ENCODE measurements at places on chromosomes 2 and 18.

DNA sequence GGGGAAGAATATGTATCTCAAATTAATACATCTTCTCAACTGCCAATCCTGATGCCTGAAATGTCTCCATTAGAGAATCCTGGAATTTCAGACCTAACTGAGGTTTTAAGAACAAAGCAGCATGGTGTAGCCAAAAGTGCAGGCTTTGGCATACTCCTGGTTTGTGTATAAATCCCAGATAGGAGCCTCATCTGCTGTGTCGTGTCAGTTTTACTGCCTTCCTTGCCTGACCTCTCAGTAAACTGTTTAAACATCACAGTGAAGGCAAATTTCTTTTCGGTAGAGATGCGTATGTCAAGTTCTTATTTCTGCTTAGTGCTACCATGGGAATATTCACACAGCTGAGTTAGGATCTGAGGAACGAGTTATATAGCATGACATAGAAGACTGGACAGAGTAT, 7.3 kb downstream of the SCG2 start:
- DNase-seq, result no peak

DNA sequence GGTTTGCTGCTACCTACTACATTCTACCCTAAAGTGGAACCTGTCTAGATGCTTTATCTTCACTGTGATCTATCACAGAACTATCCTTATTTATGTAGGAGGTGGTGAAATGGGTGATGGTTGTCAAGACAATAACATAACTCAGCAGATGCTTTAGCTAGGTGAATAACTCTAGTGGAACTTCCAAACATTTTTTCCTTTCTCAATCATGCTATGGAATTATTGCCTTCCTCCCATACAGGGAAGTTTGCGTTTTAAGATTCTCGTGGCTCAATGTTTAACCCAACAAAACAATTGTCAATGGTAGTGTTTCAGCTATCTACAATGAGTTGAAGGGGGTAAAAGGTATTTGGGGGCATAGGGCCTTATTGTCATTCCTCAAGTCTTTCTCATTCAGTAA, 82.6 kb upstream of the GLI2 start:
- no peak for DNase-seq

GRCh38 chr18:808086-808485, 4.0 kb downstream of the YES1 start:
- no peak for DNase-seq

DNA sequence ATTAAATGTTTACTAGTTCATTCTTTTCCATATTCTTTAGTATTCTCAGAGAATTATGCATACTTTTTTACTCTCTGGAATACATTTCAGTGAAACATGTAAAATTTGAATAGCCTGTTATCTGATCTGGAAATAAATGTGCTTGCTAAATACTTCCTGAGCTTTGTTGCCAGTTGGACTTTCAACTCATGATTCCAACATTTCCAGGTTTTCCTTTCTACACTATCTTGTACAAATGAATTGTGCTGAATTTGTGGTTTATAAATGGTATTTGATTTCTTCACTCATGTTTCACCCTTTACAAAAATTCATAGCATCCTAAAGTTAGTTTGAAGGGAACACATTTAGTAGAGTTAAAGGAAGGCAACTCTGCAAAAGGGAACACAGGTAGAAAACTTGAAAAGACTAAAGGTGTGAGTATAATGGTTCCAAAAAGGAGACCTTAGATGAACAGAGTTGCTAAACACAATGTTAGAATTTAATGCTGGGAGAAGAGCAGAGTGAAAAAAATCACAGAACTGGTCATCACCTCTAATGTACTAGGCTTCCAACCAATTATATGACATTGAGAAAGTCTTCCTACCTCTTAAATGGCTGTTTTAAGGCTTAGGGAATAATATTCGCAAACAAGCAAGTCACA, 28.6 kb downstream of the SYT4 start:
- no peak for DNase-seq

- DNase-seq, result no peak
Measured at GRCh38 chr2:29389686-29390085, 274.5 kb downstream of the CLIP4 start.

DNA sequence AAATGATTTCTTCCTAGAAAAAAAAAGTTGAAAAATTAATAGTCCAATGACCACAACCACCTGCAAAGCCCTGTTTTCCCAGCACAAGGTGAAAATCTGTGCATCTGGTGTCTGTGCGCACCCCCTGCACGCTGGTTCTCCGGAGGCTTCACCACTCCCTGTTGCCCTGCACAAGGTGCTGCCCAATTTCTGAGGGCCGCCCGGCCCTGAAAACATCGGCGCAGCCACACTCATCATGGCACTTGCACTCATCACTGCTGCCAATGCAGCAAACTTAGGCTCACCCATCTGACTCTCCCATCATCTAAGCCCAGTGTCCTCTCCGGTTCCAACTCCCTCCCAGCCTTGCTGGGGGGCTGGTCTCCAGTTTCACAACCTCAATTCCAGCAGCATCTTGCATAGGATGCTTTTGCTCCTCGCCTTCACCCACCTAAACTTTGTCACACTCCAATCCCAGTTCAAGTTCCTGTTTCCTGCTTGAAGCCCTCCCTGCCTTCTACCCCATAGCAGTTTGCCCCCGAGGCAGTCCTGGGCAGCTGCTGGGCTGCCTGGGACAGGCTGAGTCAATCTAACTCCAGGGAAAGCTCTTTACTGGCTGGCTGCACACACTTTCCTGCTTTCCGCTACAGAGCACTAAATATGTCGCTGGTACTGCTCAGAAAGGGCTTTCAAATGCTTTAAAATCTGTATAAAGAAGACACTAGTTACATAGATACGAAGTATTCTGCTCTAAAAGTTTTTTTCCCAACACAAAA, 522.5 kb upstream of the ID2 start:
- no peak for DNase-seq

DNA sequence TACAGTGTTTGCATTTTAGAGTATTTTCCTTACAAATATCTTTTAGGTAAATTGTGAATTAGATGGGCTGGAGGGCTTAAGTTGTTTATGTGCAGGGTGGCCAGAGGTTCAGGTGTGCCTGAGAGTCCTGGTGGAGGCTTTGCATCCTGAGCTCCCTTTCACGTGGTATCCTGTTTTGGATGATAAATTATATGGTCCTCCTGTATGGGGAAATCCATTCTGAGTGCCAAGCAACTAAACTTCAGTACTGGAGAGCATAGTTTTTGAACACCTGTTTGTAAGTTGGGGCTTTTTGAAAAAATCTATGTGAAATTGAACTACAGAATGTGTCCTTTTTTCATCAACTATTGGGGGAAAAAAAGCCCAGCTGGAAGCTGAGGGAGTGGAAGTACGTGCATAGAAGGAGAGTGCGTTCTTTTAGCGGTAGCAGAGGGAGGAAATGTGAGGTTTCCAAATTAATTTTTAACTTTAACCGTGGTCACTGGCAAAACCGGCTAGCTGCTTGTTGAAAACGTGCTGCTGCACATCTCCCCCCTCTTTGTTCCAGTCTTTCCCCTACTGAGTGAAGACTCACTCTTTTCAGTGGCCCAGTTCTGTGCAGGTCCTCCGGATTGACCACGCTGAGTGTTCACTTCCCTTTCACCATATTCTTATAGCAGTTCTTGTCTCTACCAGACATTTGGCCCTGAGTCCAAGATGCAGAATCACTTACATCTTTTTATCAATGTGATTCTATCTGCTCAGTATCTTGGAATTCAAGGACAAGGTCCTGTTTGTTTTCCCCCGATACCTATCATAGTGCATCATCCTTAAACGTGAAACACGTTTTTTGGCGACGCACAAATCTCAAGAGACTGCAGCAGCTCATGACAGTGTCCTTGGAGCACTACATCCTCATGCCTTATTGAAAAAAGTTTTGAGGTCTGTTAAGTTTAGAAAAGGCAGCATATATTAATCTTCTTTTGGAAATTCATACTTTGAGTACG, 15.3 kb downstream of the CNOT11 start:
- DNase-seq, result no peak

DNA sequence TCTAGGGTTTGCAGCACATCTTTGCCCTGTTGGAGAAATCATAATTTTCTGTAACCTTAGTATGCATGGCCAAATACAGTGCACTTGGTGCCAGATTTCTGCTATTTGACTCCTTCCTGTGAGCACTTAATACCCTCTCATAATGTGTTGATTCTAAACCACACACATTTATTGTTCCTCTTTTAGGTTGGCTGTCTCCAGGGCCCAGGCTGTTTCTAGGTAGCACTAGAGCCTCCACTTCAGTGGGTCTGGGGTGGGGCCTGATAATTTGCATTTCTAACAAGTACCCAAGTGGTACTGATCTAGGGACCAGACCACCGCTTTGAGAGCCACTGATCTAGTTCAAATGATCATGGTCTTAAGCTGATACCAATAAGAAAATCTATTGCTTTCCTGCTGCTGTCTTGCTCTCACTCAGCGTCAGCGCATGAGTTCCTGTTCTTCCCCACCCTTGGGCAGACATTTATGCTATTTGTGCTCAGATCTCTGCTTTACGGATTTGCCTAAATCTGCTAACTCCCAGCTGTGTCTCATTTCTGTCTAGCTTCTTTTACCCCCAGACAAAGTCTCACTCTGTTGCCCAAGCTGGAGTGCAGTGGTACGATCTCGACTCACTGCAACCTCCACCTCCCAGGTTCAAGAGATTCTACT, 7.4 kb downstream of the PTRHD1 start:
- DNase-seq, result no peak

DNA sequence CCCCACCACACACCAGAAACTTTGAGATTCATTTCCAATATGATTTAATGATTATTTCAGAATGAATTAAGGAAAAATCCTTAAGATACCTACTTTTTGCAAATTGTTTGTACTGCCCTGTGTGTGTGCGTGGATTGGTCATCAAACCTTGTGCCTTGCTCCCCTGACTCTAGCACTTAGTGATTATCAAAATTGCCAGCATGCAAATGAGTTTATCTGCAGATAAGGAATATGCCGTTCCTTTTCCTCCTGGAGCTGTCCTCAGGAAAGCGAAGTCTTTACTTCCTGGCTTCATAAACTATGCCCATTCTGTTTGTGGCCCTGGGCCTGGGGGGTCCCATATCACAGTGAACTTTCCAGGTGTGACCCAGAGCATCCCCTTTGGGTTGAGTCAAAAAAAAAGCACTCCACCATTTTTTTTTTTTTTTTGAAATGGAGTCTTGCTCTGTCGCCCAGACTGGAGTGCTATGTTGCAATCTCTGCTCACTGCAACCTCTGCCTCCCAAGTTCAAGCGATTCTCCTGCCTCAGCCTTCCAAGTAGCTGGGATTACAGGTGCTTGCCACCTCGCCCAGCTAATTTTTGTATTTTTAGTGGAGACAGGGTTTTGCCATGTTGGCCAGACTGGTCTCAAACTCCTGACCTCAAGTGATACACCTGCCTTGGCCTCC, 11.4 kb downstream of the CHMP1B start:
- DNase-seq, result no peak

DNA sequence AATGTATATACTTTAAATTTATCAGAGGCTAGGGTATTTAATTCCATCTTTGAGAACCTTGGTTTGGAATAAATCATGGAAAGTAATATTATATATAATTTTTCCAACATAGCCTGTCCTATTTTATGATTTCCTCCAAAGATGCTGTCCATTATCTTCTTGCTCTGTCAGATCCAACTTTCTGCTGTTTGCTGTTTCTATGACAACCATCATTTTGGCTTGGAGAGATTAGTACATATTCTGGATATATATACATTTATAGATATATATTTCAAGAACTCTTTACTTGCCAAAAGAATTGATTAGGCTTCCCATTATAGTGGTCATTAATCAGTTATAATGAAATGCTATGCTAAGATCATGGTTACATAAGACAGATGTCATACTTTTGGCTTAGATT, 31.3 kb downstream of the CSRNP3 start:
- no peak for DNase-seq

DNA sequence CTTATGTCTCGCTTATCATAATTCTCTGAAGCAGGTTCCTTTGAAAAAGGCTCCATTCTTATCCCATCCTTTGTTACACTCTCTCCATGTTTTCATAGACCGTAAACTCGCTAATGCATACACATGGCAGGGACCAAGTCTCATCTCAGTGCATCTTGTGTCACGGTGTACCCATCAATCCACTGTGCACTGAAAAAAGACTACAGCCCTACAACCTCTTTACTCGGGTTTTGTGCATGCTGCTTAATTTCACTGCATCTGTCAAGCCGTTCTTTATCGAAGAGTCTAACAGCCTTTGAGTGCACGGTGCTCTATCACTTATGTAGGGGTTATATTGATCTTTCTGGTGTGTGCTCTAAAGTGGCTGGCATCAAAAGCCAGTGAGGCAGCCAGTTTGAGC, 302.9 kb upstream of the ERBB4 start:
- no peak for DNase-seq

- DNase-seq, result no peak
Measured at GRCh38 chr2:202149155-202149762, 76.2 kb downstream of the KIAA2012 start.

DNA sequence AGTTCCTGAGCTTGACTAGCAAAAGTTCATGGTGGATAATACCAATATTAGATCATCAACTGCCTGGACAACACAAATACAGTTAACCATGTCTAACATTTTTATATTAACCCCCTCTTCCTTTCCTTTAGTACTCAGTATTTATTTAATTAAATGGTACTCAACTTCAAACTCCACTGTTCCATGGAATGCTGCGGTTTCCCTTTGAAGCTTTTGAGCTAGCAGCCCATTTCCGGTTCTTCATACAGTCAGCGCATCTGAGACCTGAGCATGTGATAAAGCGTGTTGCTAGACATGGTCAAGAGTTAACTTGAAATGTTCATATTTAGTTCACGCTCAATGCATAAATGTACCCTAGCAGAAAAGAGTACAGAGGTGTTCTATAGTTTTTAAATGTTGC, 278.4 kb downstream of the ALPK2 start:
- DNase-seq, result no peak

GRCh38 chr18:40469316-40469715, 1485.7 kb upstream of the PIK3C3 start:
- DNase-seq, result no peak

DNA sequence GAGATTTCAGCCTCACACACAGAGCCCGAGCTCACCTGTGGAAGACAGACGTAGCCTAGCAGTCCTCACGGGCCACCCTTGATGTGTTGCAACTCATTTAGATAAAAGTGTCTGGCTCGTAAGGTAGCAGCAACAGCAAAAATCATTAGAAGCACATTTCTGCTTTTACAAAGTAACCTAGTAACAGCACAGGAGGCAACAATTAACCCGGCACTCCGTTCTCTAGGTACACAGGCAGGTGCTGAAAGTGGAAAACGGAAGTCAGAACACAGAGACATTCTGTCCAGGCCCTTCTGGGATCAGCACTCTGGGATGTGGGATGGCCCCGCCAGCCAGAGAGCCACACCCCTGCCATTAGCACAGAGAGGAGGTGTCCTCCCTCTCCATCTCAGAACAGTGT, 99.3 kb downstream of the KLHL29 start:
- no peak for DNase-seq

GRCh38 chr2:20925265-20925889, 102.5 kb upstream of the LDAH start:
- DNase-seq, result no peak

GRCh38 chr18:46340716-46341115, 236.5 kb downstream of the HAUS1 start:
- DNase-seq, result no peak

DNA sequence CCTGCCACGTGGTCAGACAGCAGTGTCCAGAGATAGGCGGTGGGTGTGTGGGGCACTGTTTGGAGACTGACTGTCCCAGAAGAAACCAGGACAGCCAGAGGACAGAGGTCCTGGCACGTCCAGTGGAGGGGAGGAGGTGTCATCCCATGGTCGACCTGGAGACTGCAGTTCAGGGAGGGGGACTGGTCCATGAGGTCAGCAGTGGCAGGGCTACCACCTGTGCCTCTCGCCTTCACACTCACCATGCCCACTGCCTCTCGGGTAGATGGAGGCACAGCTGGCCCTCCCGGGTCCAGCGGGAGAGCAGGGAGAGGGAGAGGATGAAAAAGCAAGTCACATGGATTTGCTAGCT, 53.9 kb downstream of the INHBB start:
- DNase-seq, result no peak

GRCh38 chr18:28510210-28510609, 333.3 kb upstream of the CDH2 start:
- no peak for DNase-seq
